Cardiac septum (tissue), 1 donor: ENCODE measurements at places on chromosomes 3 and 15. TPM values are rescaled to one million over a fixed set of nuclear protein-coding genes. Genes with fewer than 3 reads are reported as not detected.

DNA sequence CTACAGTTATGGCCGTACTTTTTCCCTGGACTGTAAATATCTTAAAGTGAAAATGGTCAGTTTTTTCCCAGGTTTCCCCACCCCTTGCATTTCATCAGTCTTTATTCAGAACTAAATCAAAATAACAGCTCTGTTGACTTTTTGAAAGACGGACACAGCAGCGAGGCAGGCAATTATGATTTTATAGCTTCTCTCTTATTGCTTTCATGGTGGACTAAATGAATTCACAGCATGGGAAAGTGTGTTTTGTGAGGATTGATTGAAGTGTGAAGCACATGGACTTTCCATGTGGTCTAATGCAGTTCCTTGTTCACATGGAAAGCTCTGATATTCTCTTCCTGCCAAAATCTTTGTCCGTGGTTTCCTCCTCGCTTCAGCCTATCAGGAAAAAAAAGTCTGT lies 268.7 kb upstream of the ARL6 start:
- DNase-seq: no peak

- no peak for DNase-seq
These were observed 53.7 kb downstream of the TP53BP1 start for GRCh38 chr15:43439268-43439667.

GRCh38 chr3:13689373-13690260 lies 140.7 kb downstream of the FBLN2 start:
- DNase-seq: no peak

DNA sequence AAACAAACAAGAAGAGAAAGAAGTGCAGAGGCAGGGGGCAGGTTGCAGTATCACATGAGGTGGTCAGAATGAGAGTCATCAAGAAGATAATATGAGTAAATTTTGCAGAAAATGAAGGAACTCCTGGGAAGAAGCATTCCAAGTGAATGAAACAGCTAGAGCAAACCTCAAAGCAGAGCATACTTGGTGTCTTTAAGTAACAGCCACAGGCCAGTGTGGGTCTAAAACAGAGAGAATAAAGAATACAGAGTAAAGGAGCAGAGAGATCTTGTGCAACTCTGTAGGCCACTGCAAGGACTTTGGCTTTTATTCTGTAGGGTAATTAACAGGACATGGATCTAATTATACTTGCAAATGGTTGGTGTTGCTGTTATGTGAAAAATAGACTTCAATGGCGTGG lies 81.3 kb downstream of the STAC start:
- DNase-seq: no peak

- DNase-seq: no peak
These were observed 108.7 kb upstream of the PHLDB2 start for GRCh38 chr3:111750278-111750884.

- no peak for DNase-seq
These were observed at the start of gene FBXL2 for GRCh38 chr3:33277193-33277882. FBXL2 (plus strand) TSS chr3:33277442; CDS start chr3:33277513, 71 bp downstream.

- DNase-seq: no peak
These were observed at the start of gene LTK for GRCh38 chr15:41513506-41514227. LTK (minus strand) TSS chr15:41513827; CDS start chr15:41513709, 118 bp downstream.

GRCh38 chr3:45151100-45151499 lies 4.9 kb upstream of the CDCP1 start:
- no peak for DNase-seq

GRCh38 chr3:69058180-69058946 lies 6.2 kb upstream of the TMF1 start:
- no peak for DNase-seq

DNA sequence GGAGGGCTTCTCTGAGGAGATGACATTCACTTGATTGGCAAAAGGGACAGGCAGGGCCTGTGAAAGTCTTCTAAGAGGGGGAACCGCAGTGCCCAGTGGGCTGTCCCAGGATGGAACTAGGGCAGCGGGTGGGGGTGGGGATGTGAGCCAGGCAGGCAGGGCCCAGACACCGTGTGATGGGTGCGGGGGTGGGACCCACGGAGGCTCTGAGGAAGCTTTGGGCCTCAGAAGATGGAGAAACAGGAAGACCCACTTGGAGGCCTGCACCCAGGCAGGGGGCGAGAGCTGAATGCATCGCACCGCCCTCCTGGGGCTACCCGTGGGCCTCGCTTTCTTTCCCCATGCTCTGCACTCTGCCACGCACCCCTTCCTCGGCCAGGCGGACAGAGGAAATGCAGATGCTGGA lies 32.9 kb upstream of the ACAD9 start:
- no peak for DNase-seq

DNA sequence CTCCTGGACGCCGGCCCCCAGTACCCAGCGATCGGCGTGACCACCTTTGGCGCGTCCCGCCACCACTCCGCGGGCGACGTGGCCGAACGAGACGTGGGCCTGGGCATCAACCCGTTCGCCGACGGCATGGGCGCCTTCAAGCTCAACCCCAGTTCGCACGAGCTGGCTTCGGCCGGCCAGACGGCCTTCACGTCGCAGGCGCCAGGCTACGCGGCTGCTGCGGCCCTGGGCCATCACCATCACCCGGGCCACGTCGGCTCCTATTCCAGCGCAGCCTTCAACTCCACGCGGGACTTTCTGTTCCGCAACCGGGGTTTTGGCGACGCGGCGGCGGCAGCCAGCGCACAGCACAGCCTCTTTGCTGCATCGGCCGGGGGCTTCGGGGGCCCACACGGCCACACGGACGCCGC lies 956 bp downstream of the ZIC1 start:
- no peak for DNase-seq

- DNase-seq: no peak
These were observed 81.0 kb downstream of the CLDN11 start for GRCh38 chr3:170499562-170500156.

GRCh38 chr3:9903238-9903624 lies 583 bp downstream of the IL17RE start:
- no peak for DNase-seq

DNA sequence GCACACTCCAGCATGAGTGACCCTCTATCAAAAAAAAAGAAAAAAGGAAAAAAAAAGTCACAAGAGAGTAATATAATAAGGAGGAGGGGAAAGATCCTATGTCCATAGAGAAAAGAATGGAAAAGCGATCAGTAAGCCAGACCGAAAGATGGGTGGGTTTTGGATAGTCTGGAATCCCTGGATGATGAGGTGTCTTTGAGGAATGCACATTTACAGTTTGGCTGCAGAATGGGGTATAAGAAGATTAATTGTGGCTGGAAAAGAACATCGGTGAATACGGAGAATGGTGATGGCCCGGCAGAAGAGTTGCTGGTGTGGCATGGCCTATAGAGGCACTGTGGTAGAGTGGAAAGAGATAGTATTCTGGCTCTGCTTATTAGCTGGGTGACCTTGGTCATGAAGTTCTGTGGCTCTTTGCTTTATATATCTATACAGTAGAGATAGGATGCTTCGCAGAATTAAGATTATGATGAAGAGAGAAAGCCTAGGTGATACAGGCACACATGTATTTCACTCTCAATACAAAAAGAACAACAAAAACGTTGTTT lies 187.9 kb downstream of the AKAP13 start:
- DNase-seq: no peak

DNA sequence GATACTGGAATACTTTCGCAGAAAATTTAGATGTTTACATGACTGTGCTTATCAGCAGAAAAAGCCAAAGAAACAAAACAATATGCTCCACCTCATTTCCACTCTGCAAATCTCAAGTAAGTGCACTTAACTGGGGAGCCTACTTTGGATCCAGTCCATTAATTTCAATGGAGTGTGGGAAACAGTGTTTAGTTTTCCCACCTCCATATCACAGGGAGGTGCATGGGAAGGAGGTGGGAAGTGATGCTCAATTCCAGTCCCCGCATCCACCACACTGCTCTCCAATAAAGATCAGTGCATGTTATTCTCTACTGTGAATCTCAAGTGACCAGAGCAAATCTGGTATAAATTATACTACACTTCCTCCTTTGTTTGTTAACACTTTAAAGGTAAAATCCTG lies 2.9 kb downstream of the NEDD4 start:
- no peak for DNase-seq

DNA sequence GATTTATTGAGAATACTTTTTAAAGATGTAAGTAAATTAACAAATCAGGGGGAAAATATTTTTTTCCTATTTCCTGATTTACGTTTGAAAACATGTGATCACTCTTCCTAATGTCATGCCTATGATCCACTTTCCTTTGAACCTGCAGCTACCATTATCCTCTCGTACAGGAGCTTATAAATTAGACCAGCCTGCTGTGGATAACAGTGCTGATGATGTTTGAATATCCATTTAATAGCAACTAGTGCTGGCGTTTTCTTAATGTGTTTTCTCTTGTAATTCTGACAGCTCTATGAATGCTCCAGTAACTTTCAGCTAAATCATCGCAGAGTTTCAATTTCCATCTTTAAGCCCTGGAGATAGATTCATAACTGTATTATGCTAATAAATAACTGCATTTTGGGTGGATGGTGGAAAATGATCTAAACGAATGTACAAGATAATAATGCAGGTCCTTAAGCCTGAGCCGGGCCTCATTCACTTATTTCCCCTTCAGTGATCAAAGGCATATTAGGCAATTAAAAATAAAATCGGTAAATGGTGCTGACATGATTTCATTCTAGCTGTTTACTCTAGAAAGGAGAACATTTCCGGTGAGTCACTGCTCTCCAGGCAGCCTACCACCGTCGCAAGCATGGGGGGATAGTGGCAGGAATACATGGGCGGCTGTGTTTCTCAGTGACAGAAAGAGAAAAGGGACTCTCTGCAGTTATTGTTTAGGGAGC lies 58.5 kb upstream of the SLC24A5 start:
- DNase-seq: no peak

- DNase-seq: no peak
These were observed 150.5 kb upstream of the UBE2E2 start for GRCh38 chr3:23052620-23053019.

- DNase-seq: no peak
These were observed 688 bp downstream of the SETD5 start for GRCh38 chr3:9397906-9398699.

- DNase-seq: no peak
These were observed 27.4 kb upstream of the TJP1 start for GRCh38 chr15:29849716-29850115.

DNA sequence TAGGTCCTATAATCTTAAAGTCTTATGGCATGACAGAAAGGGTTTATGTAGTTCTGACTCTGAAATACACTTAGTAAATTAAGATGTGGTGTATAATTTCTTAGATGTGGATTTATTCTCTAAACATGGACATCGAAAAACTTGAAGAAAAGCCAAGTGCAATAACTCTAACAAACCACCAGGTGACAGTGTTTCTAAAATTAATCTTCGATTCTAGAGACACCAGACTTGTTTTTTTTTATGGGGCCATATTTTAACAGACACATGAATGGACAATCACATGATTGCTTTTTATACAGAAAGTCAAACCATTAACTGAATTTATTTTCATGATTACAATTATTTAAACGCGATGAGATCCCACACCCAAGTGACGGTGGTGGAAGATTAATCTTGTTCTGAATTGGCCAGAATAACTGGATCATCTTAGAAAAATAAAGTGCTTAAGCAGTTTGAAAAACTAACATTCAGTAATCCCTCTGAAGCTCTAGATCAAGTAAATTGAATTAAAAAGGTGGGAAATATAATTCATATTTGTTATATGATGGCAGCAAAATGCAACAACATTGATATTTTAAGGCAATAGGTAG lies 305.1 kb downstream of the LSAMP start:
- no peak for DNase-seq

DNA sequence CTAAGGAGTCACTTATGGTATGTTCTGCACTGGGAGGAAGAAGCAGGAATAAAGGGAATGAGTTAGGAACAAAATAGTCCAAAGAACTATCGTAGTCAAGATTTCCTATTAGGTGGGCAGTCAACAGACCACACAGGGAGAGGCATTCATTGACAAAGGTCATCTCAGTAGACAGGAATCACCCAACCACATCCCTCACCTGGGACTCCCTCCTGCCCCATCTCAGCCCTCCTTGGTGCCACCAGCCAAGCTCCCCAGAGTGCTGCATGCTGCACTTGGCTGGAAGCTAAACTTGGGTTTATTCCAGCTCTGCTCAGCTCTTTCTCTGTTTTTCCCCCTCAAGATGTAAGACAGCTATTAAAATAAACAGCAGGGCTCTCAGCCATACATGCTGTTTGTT lies 72.3 kb upstream of the CTNNB1 start:
- no peak for DNase-seq

GRCh38 chr3:37245003-37245402 lies 70.6 kb upstream of the LRRFIP2 start:
- no peak for DNase-seq

DNA sequence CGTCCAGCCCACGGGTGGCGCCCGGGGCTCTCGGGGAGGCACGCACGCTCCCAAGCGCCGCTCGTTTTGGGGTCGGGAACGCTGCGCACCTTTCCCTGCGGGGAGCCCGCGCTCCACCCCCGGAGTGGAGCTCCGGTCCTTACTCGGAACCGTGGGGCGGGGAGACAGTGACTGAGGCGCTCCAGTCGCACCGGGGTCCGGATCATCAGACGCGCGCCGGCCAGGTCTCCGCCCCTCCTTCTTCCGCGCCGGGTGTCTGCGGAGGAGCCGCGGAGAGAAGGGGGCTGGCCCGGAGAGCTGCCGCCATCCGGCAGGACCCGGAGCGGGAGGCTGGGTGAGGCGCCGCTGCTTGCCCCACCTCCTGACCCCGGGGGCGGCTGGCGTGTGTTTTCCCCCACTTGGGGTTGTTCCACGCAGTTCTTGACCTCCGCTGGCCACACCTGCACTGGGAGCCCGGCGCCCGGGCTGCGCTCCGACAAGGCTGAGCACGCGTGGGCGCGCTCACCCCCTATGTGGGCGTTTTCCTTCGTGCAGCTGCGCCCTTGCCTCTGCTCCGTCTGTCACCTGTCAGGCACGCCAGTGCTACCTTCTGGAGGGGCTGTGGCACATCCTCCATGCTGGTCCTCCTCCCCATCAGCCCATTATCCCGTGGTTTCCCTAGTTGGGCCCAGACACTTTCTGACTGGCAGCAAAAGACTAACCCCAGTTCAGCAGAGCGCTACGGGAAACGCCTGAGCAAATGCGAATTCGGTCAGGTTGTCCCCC lies at the start of gene MCF2L2:
TSS of gene MCF2L2 (minus strand) at position 173 of the 765 bp plus-strand sequence. CDS start 642 bp downstream, outside the sequence.
- DNase-seq: no peak

DNA sequence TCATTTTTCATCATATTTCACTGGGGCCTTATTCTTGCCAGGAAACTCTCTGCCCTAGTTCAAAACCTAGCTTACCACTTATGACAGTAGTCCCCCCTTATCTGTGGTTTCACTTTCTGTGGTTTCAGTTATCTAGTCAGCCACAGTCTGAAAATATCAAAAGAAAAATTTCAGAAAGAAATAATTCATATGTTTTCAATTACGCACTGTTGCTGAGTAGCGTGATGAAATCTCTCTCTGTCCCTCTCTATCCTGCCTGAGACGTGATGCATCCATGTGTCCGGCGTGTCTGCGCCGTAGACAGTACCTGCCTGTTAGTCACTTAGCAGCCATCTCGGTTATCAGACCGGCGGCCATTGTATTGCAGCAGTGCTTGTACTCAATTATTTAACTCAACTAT lies 369.9 kb upstream of the MCTP2 start:
- DNase-seq: no peak

The KLHL6 gene
- total RNA-seq: 2.2 TPM

The SLC15A2 gene
- 0.92 TPM for total RNA-seq

The APBA2 gene
- 0.57 TPM for total RNA-seq

The BUB1B gene
- 0.43 TPM for total RNA-seq

The ROPN1 gene
- not detected for total RNA-seq

The GP5 gene
- total RNA-seq: 0.22 TPM

The RTP3 gene
- not detected for total RNA-seq

The CD200R1 gene
- 0.51 TPM for total RNA-seq

The RETNLB gene
- total RNA-seq: not detected

The C3orf80 gene
- 0.94 TPM for total RNA-seq

The TBC1D21 gene
- not detected for total RNA-seq

The GASK1A gene
- total RNA-seq: 0.16 TPM

The MOBP gene
- 0.08 TPM for total RNA-seq
